EH (cell line): ENCODE measurements at places on chromosomes 16 and 17.
A peak's percentile ranks its signal among the peaks of the same experiment; 100 is the strongest.

DNA sequence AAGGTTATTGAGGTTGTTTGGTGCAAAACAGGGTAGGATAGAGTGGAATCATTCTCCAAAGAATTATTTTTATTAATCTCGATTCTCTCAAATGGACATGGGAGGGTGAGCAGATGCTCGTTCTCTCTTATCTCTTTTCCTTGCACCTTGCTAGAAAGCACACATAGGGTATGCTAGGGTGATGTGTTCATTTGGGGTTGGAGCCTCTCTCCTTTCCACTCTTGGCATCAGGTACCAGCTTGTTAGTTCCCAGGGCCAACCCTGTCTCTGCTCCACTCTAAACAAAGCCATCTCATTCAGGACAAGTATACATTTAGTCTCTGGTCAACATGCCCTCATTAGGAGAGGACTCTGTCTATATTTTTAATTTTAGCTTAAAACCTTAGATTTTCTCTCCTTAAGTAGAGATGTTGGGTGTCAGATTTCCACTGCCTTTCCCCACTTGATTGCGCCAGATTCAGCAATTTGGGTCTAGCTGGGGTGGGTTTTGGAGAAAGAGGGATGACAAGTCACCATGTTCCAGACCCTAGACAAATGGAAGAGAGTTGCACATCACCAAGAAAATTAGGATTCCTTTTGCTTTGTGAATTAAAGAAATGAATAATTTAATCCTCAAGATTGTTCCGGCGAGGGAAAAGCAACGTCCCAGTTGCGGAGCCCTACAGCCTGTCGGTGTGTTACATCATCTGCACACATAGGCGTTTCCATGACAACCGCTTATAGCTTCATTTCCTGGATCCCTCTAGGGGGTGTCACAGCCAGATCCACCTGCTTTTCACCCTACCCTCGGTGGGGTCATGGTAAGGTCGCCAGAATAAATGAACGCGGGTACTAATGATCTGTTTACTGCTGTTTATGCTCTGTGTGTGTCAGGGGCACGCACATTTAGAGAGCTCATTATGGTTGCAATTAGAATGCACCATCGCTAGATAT is 41.6 kb downstream of the SNX11 start:
- peak; percentile 31 for DNase-seq

GRCh38 chr16:88724855-88725555 is 18.7 kb downstream of the CTU2 start:
- no peak for DNase-seq

- DNase-seq, result no peak
These were observed 6.2 kb downstream of the RTN4RL1 start for GRCh38 chr17:2018716-2019510.

DNA sequence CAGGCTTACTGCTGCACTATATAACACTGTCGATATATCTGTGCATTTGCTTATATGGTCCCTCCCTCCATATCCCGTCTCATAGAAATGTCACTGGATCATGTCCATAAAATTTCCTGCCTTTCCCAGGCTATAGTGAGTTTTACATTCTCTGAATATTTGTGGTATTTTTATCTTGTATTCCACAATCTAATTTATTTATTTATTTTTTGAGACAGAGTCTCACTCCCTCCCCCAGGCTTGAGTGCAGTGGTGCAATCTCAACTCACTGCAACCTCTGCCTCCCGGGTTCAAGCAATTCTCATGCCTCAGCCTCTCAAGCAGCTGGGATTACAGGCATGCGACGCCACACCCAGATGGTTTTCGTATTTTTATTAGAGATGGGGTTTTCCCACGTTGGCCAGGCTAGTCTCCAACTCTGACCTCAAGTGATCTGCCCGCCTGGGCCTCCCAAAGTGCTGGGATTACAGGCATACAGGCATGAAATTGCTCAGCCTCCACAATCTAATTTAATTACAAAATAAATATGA is 12.9 kb downstream of the TRIM37 start:
- peak; percentile 98 for DNase-seq

- no peak for DNase-seq
These were observed 989.0 kb downstream of the CDH11 start for GRCh38 chr16:64132759-64133361.

- DNase-seq, result no peak
These were observed 5.6 kb downstream of the KIF1C start for GRCh38 chr17:5003214-5003867.

- no peak for DNase-seq
These were observed 6.7 kb downstream of the USP7 start for GRCh38 chr16:8957063-8957397.

DNA sequence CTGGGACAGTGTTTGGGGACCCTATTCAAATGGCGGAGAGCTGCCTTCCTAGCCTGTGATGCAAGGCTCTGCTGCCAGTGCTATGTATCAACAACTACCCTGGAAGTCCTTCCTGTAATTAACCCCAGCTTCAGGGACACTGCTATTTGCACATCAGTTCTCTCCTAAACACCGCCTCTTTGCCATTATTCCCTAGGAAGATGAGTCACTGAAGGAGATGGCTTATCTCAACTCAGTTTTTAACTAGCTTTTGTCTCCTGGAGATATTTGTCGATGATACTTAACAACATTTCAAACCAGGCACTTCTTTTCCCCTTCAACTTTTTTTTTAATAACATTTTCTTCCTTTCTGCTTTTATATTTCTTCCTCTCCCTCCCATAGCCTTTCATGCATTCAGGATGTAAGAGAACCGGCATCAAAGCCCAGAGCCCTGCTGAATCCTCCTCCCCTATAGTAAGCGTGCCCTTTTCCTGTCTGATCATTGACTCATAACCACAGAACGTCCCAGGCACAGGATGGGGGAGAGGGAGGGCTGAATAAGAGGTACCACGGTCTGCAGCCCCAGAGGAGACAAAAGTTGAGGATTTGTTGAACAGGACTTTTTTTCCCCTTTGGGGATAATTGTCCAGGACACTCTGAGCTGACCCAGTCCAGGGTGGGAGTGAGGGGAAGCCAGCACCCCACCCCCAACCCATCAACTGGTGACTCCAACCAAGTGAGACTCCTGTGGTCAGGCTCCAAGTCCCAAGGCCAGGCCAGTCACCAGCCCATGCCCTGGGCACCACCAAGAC is 387.8 kb upstream of the SALL1 start:
- peak; percentile 94 for DNase-seq

DNA sequence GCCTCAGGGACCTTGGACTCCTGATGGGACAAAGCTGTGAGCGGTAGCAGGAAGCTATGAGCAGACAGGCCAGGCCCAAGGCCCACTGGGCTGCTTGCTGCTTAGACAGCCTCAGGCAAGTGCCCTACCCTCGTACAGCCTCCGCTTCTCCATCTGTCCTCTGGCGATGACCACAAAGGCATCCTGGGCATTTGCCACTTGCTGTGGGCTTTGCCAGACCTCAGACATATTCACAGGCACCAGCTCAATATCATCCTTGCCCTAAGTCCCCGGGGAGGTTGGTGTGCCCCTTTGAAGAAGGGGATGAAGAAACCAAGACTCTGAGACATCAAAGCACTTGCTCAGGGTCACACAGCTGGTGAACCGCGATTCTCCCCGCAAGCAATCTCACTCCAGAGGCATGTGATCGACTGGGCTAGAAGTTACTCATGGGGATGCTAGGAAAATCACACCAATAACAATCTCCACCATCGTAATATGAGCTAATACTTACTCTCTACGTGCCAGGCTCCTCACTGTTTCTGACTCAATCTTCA is 21.7 kb downstream of the PPL start:
- peak; percentile 78 for DNase-seq

DNA sequence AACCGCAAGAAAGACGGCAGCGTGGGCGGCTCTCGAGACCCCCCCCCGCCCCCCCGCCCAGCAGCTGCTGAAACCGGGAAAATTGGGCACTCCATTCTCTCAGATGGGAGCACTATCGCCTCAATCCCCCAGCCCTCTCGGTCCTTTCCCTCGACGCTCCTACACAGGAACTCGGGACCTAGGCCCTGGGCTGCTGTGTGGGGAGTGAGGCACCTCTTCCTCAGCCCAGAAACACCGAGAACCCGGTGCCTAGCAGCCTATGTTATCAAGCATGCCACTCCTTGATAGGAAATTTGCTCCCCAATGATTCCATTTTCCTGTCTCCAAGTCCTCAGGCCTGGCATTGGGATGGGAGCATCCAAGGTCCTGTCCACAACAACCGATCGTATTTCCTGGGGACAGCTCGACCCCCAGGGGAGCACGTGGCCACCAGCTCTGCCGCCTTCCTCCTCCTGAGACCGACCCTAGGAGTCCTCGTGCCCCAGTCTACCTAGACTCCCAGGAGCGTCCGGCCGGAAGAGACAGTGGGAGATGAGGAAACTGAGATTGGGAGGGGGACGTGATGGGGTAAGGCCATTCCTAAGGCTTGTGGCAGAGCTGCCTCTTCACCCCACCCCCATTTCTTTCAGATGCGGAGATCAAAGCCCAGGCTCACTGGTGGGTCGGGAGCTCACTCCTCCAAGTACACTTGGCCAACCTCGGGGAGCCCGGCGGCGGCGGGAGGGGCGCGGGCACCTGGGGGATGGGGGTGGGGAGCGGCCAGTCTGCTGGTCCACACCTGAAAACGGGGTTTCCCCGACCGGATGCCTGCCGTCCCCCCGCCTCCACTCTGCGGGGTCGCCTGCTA is 17.5 kb upstream of the CBX8 start:
- no peak for DNase-seq

DNA sequence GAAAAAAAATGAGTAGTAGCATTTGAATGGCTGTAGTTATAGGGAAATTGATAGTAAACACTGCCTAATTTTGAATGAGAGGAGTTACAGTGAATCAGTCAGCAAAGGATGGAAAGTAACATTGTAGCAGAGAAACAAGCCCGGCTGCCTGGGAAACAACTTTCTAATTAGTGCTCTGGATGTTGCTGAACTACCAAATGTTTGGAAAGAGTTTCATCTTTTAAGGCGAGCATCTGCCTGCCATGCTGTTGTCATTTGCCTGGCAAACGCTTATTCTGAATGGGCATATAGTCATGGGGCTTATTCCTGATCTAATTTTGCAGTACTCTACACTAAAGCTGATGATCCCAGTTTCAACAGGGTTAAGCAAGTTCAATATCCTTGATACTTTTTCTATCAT is 138.6 kb downstream of the CDH11 start:
- no peak for DNase-seq

- peak; percentile 70 for DNase-seq
These were observed 789 bp upstream of the TERF2 start for GRCh38 chr16:69386596-69386995.

DNA sequence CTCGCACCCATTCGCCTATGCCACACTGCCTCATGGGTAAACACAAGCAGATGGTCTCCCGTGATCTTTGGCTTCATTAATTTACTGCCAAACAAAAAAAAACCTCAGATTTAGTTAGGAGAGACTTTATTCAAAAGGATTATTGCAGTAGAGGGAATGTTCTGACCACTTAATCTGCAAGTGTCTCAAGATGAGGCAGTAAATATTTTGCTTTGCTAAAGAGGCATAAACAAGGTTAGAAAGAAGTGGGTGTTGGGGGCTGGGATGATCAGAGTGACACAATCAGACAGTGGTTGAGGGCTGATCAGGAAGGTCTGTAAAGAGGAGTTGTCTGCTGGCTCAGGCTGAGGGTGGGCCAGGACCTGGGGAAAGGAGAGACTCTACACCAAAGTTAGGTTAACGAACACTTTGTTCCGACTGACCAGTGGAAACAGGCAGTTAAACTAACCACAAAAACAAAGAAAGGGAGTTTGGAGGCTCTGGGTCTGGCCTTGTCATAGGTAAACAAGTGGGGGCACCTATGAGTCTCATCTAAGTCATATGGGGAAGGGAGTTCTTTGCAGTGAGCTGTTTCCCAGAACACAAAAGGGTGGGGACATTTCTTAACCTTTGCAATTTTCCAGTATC is 28.5 kb downstream of the HSD17B2 start:
- no peak for DNase-seq

DNA sequence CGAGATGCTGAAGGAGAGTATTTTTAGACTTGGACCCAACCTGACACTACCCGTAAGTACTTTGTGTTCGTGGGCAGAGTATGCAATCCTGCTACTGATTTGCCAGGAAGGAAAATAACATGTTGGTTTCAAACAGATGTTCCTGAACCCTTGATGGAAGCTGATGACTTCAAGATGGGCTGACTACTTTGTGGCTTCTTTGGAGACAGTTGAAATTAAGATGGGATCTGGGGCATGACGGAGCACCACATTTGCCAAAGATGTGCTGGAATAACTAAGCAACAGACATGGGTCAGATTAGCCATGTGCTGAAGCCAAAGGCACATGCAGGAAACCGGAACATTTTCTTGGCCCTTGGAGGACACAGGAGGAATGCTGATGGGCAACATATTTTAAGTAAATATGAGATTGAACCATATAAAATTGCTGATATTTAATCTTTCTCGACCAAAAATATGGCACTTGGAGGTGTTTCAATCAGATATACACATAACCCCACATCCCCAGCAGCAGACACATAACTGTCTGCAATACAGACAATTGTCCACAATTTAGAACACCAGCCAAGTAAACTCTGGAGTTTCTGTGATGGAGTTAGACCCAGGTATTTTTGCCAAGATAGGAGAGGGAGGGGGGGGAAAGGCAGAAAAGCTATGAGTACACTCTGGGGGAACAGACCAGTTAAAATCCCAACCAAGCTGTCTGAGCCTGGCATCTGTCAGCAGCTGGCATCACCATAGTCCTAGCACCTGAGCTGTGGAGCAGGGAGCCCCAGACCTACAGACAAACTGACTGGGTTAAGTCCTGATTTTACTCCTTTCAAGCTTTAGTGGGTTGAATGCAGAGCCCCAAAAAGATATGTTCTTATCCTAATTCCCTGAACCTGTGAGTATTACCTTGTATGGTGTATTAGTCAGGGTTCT is 329.4 kb upstream of the CDH5 start:
- DNase-seq, result peak; percentile 68

GRCh38 chr17:18122990-18123753 is 14.6 kb downstream of the MYO15A start:
- DNase-seq, result no peak

GRCh38 chr17:81245024-81245664 is 6.0 kb downstream of the NDUFAF8 start:
- no peak for DNase-seq

GRCh38 chr16:14338236-14338635 is 267.1 kb downstream of the MRTFB start:
- no peak for DNase-seq

- peak; percentile 23 for DNase-seq
These were observed 1.4 kb downstream of the PLD2 start for GRCh38 chr17:4808378-4808767.

GRCh38 chr16:82177555-82177954 is 7.5 kb upstream of the MPHOSPH6 start:
- no peak for DNase-seq

- no peak for DNase-seq
These were observed 204.6 kb downstream of the SEC14L1 start for GRCh38 chr17:77345260-77345910.
